ENCODE measurements at places on chromosomes 6 and 20.

- no peak for DNase-seq
These were observed 105.2 kb upstream of the CITED2 start for GRCh38 chr6:139479433-139480222.

DNA sequence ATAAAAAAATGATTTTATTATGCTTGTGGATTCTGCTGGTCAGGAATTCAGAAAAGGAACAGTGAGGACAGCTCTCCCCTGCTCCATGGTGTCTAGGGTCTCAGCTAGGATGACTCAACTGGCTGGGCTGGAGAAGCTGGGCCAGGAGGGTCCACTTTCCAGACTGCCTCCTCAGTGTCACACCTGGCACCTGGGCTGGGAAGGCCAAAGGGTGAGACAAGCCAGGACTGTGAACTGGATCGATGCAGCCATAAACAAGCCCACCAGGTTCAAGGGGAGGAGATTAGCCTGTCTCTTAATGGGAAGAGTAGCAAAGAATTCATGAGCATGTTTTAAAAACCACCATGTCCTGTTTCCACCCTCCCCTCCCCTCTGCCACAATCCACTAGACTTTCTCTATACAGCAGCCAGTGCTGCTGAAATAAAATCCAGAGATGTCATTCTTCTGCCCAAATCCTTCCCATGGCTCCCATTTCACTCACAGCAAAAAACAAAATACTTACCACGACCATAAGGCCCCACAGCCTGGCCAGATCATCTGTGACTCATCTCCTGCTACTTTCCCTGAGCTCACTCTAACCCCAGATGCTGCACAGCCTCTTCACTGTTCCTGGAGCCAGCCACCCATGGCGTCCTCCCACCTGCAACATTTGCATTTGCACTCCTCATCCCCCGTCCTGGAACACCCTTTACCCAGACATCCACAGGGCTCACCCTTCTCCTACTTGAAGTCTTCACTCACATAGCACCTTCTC is 13.8 kb downstream of the SPTLC3 start:
- no peak for DNase-seq

GRCh38 chr20:22529150-22530019 is 55.0 kb downstream of the FOXA2 start:
- no peak for DNase-seq

GRCh38 chr6:83292900-83293843 is 100.0 kb downstream of the RWDD2A start:
- DNase-seq, result no peak

Measured in tibial nerve (tissue), 4 donors.